ENCODE measurements at places on chromosomes 2 and 18.
A peak's percentile ranks its signal among the peaks of the same experiment; 100 is the strongest.

GRCh38 chr2:34652636-34653035, 1053.5 kb upstream of the FAM98A start:
- DNase-seq, result no peak

DNA sequence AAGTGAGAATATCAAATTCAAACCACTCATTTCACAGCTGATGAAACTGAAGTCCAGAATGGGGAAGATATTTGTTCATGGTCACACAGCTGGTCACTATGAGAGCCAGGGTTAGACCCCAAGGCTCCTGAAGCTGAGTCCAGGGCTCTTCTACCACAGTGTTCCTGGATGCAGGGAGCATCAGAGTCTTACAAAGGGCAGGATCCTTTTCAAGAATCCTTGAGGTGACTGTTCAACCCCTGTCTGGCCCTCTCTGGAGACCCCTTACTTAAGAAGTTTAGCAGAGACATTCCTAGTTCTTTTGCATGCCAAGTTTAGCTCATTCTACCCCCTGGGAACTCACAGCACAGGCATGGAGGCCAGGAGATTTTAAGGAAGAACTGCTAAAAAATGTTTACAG, 15.7 kb downstream of the PROKR1 start:
- no peak for DNase-seq

DNA sequence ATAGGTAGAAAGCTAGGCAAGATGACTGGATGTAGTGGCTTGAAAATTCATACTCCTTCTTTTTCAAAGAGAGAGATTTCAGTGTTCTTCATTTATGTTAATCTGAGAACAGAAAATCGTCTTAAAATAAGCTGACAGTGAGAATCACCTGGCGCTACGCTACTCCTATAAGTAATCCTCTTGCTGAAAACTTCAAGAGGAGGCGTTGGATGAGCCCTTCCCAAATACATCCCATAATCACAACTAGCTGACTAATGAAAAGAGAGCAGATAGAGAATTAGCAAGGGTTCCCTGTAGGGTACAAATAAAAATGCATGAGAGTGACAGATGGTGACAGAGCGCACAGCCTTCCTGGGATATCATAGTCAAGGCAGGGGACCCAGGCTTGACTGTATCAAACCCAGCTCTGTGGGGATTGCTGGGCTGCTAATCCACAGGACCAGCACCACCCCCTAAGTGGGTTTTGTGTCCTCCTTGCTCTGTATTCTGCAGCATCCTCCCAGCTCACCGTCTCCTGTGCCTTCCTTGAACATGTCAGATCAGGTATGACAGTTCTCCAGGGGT, 280.2 kb downstream of the SP3 start:
- DNase-seq, result no peak

DNA sequence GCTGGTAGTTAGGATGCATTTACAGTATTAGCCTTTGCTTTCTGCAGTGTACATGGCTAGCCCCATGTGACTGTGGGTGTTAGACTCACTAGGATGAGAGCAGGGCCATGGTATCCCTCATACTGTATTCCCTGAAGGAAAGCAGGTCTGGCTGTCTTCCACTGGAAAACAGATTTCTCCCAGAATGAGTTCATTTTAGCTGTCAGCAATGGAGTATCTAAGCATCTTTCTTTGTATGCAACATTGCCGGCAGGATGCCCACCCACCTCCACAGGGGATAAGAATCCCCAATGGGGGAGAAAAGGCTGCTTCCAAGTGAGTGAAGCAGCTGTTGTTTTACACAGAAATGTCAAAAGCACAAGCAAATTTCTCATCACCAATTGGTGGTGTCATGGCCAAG, 142.7 kb upstream of the KLHL14 start:
- no peak for DNase-seq

DNA sequence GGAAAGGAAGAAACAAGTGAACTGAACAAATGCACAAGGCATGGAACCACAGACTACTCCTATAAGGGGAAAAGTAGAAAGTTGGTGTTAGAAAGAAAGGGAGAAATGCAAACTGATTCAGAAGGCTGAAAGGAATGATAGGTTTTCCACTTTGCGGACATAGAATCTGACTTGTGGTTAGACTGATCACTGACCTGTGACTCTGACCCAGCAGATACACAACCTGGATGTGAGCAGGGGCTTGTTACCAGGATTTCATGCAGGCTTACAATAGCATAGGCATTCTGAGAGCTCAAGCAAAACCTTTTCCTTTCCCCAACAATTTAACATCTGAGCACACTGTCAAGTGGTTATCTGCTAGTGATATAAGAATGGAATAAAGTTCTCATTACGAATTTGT, 237.0 kb upstream of the CDH20 start:
- no peak for DNase-seq

GRCh38 chr2:8368463-8368862, 313.4 kb upstream of the ID2 start:
- no peak for DNase-seq

DNA sequence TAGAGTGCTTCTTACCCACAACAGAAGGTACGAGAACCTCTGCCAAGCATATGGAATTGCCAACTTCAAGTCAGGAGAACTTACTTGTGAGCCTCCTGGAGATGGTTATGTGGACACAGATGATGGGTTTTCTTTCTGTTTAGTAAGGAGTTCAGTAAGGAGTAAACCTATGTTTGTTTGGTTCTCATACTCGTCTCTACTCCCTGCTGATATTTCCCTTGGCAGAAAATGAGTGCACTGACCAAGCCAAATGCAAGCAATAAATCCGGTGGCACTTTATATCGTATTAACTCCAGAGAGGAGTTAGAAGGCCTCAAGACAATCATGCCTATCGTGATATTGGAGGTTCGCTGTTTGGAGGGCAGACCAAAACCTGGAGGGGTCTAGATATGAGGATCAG, 83.2 kb upstream of the CYP1B1 start:
- no peak for DNase-seq

DNA sequence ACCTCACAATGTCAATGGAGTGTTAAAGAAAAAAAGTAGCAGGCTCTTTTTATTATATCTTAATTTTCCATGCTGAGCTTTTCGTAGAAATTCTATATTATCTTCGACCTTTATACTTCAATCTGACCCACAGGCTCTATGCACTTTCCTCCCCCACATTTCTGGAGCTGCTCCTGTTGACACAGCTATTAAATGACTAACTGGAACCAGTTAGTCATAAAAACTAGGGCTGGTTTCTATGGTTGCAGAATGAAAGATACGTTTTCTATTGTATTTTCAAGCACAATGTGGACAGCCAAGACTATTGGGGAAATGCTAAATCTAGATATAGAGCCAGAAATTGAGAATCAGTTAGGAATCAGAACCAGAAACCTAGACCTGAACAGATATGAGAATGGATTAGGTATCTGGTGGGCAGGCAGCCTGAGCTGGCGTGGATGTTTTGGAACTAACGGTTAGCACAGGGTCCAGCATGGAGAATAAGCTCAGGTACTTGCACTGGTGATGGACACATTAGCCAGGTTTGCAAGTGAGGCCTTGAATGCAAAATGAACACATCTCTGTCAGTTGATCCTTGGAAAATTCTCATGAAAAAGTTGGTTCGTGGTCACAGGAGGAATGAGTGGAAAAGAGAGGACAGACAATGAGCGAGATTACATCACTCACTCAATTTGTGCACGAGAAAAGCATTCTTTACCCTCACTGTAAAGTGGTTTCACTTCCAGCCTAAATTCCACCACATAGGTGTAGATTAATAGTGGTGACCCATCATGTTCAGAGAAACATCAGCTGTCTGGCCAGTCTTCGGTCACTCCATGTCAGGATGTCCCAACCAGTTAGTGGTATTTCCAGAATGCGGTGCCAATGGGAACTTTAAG, 144.6 kb upstream of the EPHA4 start:
- peak; percentile 43 for DNase-seq

DNA sequence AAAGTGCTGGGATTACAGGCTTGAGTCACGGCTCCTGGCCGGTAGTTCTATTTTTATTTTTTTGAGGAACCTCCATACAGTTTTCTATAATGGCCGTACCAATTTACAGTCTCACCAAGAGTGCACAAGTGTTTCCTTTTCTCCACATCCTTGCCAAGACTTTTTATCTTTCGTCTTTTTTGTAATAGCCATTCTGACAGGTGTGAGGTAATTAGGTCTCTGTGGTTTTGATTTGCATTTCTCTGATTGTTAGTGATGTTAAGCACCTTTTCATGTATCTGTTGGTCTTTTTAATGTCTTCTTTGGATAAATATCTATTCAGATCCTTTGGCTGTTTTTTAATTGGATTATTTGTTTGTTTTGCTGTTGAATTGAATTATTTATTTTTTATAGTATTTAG, 9.3 kb downstream of the ARMC9 start:
- no peak for DNase-seq

- no peak for DNase-seq
Observed at GRCh38 chr2:240922245-240922981, 16.3 kb downstream of the CROCC2 start.

DNA sequence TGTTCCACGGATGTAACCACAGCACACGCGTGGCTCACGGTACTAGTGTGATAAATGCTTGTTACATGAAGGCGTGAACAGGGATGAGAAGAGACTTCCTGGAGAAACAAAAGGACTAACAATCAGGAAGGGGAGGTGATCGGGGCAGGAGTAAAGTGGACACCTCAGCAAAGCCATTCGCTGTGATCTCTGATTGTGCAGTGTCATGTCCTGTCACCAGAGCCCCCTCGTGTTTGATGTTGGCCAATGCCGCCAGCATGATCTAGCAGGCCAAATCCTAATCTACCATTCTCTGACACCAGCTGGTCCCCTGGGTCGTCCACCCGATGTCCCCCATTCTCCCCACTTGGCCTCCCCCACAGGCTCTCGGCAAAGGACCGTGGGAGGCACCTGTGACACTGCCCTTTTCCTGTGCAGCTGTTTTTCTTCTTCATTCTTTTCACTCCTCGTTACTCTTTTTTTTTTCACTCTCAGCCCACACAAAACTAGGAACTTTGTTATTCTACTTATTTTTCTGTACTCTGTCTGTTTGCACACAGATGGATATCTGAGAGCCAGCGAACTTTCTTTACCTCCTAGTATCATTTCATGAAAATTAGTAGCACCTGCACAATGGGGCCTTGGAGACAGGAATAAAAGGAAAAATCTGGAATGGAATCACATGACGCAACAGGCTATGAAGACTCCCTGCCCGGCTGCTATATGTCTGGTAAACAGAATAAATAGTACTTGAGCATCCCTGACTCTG, 146.8 kb downstream of the TGIF1 start:
- peak; percentile 82 for DNase-seq

GRCh38 chr2:10140841-10141610, 18.5 kb downstream of the RRM2 start:
- DNase-seq, result no peak

- peak; percentile 51 for DNase-seq
Observed at GRCh38 chr2:96832754-96833507, 10.9 kb downstream of the ANKRD23 start.

GRCh38 chr2:230166557-230167170, 53.1 kb downstream of the SP110 start:
- no peak for DNase-seq

- DNase-seq, result no peak
Observed at GRCh38 chr18:56036741-56037140, 448.7 kb upstream of the TCF4 start.

GRCh38 chr18:74440808-74441427, 16.2 kb downstream of the DIPK1C start:
- DNase-seq, result no peak

DNA sequence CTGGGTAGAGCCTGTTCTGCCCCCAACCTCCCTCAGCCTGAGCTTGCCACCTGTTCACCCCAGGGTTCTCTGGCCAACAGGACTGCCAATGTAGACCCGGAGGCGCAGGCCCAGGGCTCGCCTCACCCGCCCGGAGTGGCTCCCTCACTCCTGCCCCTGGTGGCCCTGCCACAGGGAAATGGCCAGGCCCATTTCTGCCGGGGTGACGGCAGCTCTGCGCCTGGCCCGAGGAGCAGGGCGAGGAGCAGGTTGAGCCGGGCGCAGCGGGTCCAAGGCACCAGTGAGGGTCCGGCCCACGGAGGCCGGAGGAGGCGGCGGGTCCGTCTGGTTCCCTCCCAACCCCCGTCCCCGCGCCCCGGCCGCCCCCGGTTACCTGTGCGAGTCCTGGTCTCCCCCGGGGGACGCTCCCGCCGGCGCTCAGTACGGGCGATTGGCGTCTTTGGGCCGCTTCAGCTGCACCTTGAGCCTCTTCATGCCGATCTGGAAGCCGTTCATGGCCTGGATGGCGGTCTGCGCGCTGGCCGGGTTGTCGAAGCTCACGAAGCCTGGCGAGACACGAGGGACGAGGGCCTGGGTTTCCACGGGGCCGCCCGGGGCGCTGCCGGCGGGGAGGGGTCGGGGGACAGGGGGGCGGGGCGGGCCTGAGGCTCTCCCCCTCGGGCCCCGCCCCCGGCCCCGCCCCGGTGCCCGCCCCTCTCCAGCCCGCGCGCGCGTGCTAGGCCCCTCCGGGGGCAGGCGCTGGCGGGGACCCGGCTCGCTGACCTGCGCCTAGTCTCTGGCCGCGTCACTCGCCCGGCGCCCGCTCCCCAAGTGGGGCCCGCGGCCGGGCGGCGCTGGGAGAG, 312.0 kb downstream of the CELF4 start:
- DNase-seq, result no peak

DNA sequence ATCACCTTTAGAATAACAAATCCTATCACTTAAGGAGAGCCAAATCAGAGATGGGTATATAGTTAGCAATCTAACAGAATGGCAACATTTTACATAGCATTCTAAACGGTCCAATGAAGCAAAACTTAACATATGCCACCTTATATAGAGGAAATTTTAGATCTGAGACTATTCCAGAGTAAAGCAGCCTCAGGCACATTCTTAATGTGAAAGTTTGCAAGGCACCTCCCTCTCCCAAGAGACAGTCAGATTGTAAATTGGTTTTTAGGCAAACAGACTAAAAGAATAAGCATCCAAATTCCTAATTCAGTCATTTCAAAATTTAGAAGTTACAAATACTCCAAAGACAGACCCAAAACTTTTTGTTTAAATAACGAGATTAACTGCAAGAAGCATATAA, 292.9 kb downstream of the STK39 start:
- no peak for DNase-seq

DNA sequence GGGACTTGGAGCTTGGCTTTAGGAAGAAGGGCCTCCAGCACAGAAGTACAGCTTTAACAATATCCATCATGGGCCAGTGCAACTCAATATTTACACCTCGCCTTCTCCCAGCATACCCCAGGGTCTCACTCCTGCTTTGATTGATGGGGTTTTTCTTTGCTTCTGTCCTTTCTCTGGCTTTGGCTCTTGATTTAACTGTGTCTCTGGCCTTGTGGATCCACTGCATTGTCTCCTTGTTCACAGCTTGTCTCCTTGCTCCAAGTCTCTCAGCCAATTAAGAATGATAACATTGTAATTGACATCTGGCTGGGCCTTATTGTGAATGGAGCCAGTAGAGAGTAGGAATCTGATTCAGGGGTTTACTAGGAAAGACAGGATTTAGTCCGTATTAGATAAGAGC, 1019.5 kb downstream of the TMEM182 start:
- DNase-seq, result no peak

All from Caki2 (cell line).